M059J (cell line): ENCODE measurements at places on chromosomes 12 and 14.

GRCh38 chr14:89424241-89424640 is 7.2 kb upstream of the FOXN3 start:
- no peak for DNase-seq

GRCh38 chr12:19148860-19149259 is 19.3 kb downstream of the PLEKHA5 start:
- DNase-seq, result no peak

GRCh38 chr14:103528146-103528586 is 830 bp upstream of the TRMT61A start:
- peak; percentile 31 for DNase-seq

- no peak for DNase-seq
These were observed 20.5 kb downstream of the DAAM1 start for GRCh38 chr14:59208954-59209353.

GRCh38 chr12:50051101-50051806 is 6.1 kb upstream of the ASIC1 start:
- DNase-seq, result no peak

DNA sequence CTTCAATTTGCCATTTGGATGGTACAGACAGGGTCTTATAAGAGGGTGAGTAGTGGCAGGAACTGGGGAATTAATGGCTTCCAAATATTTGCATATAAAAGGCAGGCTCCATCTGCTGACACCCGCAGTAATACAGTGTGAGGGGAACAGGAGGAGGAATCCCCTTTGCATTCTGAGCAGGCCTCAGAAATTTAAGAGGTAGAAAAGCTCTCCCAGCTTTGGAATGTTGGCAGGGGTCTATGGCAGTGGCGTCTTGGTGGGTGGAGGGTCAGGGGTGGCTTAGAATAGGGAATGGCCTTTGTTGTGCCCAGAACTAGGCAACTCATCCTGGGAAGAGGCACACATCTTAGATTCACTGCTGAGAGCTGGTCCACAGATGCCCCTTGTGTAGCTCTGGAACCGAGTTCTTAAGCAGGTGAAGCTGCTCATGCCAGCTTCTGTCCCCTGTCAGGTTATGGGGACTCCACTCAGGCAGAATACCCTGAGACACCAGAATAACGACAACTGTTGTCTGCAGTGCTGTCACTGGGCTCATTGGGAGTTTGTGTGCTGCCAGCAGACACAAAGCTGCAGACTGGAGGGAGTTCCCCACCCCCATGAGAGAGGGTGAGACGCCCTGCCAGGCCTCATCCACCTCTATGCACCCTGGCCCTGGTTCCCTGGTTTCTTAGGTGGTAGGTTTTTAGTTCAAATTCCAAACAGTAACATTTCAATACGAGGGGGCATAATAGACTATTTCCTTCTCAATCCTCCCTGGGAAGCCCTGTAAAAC is 190.2 kb downstream of the MON2 start:
- no peak for DNase-seq
